ENCODE measurements at places on chromosomes 2 and 18.

DNA sequence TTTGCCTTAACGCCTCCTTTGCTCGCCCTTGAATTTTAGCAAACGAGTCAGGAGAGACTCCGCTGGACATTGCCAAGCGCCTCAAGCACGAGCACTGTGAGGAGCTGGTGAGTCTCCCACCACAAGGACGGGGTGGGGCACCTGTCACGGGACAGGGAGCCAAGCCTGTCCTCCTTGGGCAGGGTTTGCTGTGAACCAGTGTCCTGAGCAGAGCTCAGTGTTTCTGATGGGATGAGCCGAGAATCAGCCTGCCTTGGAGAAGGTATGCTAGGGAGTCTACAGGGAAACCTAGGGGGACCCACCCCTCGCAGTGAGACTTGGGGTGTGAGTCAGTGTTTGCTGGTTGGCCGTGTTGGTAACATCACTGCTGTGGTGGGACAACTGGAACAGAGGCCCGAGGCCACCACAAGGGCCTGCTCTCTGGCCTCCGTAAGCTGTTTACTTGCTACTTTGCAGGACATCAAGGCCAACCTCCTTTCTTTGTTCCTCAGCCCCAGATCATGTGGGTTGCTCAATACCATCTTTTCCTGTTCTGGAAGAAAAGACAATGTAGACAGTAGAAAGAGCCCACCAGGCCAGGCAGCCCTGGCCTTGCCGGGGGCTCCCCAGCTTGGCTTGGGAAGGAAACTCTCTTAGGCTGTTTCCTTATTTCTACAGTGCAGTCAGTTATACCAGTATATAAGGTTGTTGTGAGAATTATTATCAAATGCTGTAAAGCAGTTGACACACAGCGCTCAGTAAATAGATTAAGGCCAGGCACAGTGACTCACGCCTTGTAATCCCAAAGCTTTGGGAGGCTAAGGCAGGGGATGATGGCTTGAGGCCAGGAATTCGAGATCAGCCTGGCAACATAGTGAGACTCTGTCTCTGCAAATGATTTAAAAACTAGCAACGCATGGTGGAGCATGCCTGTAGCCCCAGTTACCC, 42.4 kb downstream of the ITGB1BP1 start:
- DNase-seq, result no peak

GRCh38 chr2:16281451-16282335, 341.3 kb downstream of the MYCN start:
- peak; percentile 86 for DNase-seq

GRCh38 chr2:59339121-59339836, 1098.2 kb upstream of the FANCL start:
- DNase-seq, result no peak

DNA sequence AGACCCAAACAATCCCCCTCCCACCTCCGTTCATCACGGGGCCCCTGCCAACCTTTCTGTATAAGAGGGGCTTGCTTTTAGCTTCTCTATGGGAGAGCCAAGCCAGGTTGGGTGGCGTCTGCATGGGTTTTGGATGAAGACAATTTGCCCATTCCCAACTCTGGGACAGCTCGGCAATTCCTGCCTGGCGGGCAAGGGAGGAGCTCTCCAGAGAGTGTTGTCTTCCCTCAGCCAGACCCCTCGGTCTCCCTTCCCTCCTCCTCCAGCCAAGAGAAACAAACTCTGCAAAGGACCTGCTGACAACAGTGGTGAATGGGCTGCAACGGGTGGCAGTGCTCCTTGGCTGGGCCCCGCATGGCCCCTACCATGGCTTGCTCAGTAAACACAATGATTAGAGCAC, 267.2 kb upstream of the HDAC4 start:
- no peak for DNase-seq

DNA sequence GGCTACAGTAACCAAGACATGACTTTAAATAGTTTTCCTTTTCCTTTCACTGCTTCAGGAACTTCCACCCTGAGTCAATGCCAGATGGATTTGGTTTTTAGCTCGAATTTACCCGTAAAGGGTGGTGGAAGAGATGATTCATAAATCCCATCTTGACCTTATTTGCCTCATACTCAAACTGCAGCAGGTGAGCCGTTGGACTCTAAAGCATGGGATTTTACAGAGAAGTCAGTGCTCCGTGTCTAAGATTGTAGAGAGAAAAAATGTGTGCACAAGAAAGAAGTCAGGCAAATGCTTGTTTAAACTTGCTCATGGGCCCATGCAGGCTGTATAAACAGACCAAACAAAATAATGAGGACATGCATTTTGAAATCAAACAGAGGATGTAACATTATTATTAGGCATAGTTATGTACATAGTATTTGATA, 369.7 kb upstream of the TRIB2 start:
- DNase-seq, result no peak

DNA sequence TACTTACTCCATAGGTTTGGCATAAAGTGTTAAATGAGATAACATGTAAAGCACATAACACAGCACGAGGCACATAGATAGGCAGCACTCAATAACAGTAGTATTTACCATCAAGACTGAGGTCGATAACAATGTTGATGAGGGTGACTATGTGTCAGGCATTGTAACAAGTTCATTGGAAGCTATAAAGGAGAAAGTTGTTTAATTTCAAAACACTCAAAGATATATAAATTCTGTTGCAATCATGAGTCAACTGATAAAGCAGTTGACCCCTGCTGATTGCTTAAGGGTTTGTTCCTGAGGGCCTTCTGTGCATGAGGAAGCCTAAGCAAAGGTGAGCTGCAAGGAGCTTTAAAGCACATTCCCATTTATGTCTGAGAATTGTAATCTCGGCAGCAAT, 760.5 kb downstream of the SATB2 start:
- no peak for DNase-seq

GRCh38 chr2:33011373-33011772, 64.6 kb downstream of the LTBP1 start:
- DNase-seq, result no peak

- DNase-seq, result no peak
Observed at GRCh38 chr2:239376351-239376750, 24.5 kb downstream of the HDAC4 start.

DNA sequence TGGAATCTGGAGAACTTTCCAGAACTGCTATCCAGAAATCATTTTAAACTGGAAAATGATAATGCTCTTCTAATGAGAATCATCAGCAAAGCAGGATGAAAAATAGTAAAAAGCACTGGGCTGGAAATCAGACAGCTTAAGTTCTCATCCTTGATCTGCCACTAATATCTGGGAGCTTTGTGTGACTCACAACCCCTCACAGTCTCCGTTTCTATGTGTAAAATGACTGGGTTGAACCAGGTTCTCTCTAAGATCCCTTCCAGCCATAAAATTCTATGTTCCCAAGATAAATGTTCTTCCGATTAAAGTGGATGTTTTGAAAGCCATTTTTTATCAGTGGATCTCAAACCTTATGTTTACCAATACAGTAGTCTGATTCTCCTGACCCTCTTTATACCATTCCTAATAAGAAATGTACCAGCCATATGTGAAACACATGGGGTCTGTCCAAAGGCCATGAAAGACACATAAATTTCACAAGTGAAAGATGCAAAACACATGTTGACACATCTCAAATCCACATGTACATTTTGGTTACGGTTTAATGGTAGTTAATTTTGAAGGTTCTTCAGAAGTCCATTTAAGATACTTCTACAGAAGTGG, 188.8 kb downstream of the EN1 start:
- DNase-seq, result no peak

DNA sequence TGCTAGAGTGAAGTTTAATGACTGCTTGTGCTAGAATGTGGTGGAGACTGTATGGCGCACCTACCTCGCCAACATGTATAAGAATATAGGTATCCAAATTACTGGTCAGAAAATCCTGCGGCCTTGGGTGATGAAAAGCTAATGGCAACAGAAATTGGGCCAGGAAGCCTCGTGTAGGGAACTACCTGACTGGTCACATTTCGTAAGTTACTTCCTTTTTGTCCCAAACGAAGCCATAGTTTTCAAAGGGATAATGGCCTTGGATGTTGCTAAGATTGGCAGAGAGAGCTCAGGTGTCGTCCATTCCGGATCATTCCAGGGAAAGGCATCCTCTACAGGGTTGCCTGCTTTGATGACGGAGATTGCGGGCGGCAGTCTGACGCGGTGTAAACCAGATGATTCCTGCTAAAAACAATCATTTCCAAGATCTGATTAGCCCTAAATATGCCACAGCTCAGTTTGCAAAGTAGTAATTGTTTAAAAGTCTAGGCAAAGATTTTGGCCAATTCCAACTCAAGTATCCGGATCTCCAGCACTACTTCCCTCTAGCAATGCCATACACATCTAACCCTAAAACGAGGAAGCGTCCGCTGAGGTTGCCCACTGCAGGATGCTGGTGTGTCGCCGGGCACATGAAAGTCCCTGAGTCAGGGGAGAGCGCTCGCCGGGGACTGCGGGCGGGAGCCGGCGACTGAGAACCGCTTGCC, 708 bp upstream of the MALT1 start:
- DNase-seq, result no peak

GRCh38 chr2:168090366-168091135, 156.8 kb downstream of the STK39 start:
- DNase-seq, result no peak

Measured in retina (tissue), 1 donor.